ENCODE measurements at places on chromosomes 6 and 20. TPM values are rescaled to one million over a fixed set of nuclear protein-coding genes. Genes with fewer than 3 reads are reported as not detected.

The WDR46 gene
- 59.5 TPM for total RNA-seq

The OR2B6 gene
- not detected for total RNA-seq

The CGA gene
- total RNA-seq = not detected

The SLC22A16 gene
- total RNA-seq = not detected

The NOP56 gene
- 288 TPM for total RNA-seq

The PACRG gene
- under 0.01 TPM for total RNA-seq

The ISM1 gene
- total RNA-seq = not detected

The GABRR1 gene
- total RNA-seq = not detected

The TMEM244 gene
- not detected for total RNA-seq

The AIG1 gene
- 63.5 TPM for total RNA-seq

The SERPINB6 gene
- total RNA-seq = 48.7 TPM

The GSS gene
- total RNA-seq = 105 TPM

The ADAM33 gene
- 0.53 TPM for total RNA-seq

The NR2E1 gene
- total RNA-seq = not detected

The TMEM14B gene
- 86.2 TPM for total RNA-seq

The UTRN gene
- 101 TPM for total RNA-seq

The RIMS4 gene
- total RNA-seq = not detected

The DOK5 gene
- 0.13 TPM for total RNA-seq

The VSTM2L gene
- 5.0 TPM for total RNA-seq

The PSORS1C1 gene
- 6.3 TPM for total RNA-seq

The CPNE5 gene
- total RNA-seq = not detected

The PTCRA gene
- total RNA-seq = not detected

The SLC13A3 gene
- 5.1 TPM for total RNA-seq

The DEFB132 gene
- not detected for total RNA-seq

The USP49 gene
- total RNA-seq = 1.5 TPM

The SLC32A1 gene
- total RNA-seq = not detected

The SLC22A1 gene
- total RNA-seq = 1.3 TPM

The MYH7B gene
- total RNA-seq = under 0.01 TPM

The HLA-F gene
- total RNA-seq = 14.2 TPM

The HLA-DQB2 gene
- not detected for total RNA-seq

The SLC39A7 gene
- 90.4 TPM for total RNA-seq

The LY6G6D gene
- not detected for total RNA-seq

The FBXO5 gene
- total RNA-seq = 1.8 TPM

The CENPQ gene
- total RNA-seq = 1.7 TPM

The CRISP3 gene
- total RNA-seq = under 0.01 TPM

The SEMG1 gene
- not detected for total RNA-seq

The SAMD10 gene
- total RNA-seq = 2.7 TPM

The CALHM6 gene
- total RNA-seq = 0.64 TPM
